ENCODE measurements at places on chromosomes 6 and 20.

DNA sequence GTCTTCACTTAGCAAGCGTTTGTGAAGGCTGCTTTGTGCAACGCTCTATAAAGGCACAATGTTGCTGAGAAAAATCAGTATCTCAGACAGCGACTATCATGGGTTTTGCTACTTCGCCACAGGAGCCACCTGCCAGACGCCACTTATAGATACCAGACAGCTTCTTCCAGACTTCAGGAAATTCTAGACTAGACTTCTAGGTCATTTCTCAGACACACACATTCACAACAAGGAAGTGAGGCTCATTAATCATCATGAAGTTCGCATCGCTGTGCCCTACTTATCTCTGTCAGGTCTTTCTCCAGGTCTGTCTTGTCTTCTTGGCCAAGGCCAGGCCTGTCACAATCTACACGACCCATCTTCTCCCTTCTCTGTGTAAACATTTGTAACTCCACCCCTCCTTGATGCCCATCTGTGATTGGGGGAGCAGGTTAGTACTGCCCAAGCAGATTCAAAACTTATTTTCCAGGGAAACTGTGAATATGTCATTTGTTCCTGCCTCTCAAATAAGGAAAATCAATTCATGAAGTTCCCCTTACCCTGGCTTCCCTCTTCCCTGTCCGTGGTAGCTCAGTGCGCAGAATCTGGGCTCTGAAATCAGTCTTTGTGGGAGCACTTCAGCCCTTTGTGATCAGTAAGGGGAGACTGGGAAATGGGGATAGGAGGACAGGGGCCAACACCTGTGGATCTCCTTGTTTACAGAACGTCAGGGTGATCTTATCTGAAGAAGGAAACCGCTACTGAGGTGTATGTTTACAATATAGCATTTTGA, 115.5 kb downstream of the TNFAIP3 start:
- DNase-seq = no peak

DNA sequence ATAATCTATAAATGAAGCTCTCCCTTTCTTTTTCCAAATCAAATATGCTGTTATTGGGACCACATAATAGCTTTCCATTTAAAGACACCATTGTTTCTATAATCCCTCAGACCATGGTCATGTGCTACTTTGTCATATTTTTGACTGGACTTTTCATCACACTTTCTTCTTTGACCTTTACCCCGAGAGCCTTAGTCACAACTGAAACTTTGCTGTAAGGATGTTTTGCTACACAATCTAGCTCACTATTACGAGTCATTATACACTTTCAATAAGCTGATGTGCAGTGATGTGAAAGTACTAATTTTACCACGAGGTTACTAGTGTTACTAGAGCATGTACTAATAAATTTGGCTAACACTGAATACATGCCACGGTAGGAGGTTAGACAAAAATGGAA, 367.2 kb upstream of the RUNX2 start:
- no peak for DNase-seq

DNA sequence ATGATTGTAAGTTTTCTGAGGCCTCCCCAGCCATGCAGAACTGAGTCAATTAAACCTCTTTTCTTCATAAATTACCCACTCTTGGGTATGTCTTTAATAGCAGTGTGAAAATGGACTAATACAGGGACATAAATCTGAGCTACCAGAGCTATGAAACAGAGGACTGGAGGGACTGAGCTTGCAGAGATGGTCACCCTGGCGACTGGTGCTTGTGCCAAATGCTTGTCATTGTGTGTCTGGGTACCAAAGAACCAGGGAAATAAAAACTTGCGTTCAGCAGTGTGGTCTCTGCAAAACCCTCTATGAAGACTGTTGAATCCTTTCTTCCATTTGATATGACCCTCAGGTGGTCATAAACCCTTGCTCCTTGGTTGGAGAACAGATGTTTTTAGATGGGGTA, 105.1 kb upstream of the PRL start:
- DNase-seq = no peak

DNA sequence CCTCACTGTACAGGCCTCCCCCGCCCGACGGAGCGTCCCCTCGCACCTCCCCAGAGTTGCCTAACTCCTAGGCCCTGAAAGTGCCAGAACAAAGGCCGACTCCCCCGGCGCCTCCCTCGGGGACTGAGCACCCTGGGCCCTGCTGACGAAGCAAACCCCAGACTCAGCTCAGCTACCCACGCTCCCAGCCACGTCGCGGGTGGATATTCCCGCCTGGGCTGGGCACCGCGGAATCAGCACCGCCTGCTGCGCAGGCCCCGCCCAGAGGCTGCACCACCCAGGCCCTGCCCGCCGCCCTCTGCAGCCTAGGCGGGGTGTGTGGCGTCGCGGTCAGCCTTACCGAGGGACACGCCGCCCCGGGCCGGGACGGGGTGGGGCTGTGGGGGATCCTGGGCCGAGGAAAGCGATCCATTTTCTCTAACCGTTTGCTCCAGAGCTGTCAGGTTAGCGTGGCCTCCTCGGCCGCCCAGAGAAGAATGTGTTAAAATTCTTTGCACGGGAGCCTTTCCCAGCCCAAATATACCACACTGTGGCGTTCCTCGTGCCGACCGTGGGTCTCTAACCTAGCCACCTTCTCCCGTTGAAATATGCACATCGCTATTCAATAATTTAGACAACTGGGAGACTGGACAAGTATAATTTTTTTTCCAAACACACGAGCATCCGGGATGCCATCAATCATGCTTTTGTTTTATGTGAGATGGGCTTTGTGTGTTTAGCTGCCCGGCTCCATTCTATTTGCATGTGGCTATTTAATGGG, 31.4 kb downstream of the TFAP2A start:
- no peak for DNase-seq

DNA sequence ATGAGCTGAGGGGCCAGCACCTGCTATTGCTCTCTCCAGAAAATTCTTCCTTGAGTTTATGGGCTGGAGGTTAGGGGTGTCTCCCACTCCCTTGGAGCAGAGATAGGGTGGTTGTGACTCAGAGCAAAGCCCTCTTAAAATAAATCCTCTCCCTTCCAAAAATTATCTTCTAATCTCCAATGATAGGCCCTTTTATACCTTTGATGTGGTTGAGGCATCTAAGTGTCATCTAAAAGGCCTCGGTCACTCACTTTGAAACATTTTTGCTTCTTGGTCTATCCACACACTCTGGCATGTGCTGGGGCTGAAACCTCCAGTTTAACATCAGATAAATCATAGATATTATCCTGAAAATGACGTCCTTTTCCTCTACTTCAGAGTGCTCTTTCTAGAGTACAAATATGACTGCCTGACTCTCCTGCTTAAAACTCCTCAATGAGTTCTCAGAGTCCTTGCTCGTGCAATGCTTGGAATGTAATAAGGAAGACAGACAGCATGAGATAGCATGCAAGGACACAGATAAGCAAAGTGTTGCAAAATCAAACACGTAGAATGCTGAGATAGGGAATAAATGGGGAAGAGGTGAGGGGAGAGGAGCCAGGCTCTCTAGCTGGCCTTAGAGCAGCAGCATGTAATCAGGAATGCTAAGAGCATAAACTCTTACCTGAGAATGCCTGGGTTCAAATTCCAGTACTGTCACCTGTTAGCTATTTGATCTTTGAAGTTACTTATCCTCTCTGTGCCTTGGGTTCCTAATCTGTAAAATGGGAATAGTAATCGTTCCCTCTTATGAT, 374.1 kb upstream of the CITED2 start:
- DNase-seq = no peak

DNA sequence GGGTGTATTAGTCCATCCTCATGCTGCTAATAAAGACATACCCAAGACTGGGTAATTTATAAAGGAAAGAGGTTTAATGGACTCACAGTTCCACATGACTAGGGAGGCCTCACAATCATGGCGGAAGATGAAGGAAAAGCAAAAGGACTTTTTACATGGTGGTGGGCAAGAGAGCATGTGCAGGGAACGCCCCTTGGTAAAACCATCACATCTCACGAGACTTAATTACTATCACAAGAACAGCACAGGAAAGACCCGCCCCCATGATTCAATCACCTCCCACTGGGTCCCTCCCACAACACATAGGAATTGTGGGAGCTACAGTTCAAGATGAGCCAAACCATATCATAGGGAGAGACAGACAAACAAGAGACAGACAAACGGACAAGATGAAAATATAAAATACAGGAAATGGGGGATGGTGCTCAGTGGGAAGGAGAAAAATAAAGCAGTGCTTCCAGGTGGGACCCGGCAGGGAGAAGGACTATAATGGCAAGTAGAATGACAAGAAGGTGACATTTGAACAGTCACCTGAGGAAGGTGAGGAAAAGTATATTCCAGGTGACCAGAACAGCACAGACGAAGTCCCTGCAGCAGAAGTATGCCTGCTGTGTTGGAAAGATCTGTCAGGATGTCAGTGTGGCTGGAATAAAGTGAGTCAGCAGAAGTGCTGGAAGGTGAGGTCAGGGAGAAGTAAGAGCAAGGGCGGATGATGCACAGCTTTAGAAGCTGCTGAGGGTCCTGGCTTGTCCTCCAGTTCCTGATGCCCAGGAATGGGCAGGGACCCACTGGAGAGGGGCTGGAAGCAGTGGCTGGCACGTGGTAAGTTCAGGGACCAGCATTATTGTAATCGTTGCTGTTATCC, 61.1 kb downstream of the SLC2A10 start:
- no peak for DNase-seq

GRCh38 chr20:63943808-63944077, 12.5 kb downstream of the UCKL1 start:
- DNase-seq = no peak

GRCh38 chr6:156410649-156411048, 366.5 kb upstream of the ARID1B start:
- DNase-seq = no peak

GRCh38 chr6:83613378-83613777, 95.5 kb downstream of the SNAP91 start:
- DNase-seq = no peak

GRCh38 chr6:14635934-14636591, 518.5 kb downstream of the CD83 start:
- DNase-seq = no peak

- no peak for DNase-seq
Measured at GRCh38 chr20:22001886-22002285, 296.4 kb downstream of the PAX1 start.

GRCh38 chr20:47493963-47494293, 7.8 kb upstream of the NCOA3 start:
- DNase-seq = no peak

DNA sequence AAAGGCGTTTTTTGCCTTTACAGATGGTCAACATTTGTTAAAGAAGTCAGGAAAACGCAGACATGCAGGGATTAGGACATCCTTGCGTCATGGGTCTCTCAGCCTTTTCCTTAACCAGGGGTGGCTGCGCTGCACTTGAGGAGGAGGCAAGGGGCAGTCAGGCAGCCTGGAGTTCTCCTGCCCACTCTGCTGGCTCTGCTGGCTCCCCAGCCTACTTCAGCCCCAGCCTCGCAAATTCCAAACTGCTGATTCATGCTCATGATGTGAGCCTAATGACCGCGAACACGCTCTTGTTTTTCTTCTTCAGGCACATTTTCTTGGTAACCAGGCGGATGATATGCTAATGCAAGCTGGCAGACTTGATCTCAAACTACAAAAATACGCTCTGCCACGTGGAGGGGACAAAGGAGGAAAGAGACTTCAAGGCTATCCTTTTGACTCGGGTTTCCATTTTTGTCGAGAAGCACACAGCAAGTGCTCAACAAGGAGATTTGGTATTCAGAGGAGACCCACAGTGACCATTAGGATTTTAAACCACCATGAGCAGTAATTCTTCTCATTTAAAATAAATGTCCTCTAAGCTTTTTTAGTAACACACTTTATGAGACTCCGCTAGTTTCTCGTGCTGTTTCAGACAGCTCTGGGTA, 290.3 kb upstream of the STXBP5 start:
- DNase-seq = peak; percentile 82

DNA sequence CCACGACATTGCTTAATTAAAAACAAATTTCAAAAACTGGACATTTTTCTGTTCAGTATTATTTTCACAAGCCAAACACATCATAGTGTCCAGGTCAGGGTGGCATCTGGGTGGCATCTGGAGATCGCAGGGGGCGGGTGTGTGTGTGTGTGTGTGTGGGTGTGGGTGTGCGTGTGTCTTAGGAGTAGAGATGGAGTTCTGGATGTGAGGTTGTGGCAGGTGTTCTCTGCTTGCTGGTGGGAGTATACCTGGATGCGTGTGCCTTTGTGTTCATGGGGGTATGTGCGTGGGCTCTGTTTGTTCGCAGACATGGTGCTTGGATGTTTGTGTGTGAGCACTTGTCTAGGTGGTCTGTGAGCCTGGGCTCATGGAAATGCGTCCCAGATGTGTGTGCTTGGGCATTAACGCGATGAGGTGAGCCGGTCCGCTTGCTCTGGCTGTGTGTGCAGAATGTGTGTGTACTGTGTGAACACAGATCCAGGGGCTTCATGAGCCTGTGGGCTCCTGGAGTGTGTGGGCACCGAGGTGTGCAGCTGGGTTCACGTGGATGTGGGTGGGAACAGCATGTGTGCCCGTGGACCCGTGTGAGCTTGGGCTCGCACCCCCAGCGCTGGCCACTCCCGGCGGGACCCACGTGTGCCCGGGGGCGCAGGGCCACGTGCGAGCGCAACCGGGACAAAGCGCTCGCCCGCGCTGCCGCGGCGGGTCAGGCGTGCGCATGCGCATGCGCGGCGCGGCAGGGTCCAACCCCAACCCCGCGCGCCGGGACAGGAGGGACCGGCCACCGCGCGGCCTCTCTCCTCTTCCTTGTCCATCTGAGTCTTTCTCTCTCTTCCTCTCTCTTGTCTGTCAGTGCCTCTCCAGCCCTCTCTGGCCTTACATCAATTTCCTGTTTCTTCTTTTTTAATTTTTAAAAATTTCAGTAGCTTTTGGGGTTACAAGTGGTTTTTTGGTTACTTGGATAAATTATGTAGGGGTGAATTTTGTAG, 60.4 kb downstream of the SRC start:
- DNase-seq = no peak

- DNase-seq = no peak
Measured at GRCh38 chr20:44069203-44070011, 117.6 kb downstream of the JPH2 start.

DNA sequence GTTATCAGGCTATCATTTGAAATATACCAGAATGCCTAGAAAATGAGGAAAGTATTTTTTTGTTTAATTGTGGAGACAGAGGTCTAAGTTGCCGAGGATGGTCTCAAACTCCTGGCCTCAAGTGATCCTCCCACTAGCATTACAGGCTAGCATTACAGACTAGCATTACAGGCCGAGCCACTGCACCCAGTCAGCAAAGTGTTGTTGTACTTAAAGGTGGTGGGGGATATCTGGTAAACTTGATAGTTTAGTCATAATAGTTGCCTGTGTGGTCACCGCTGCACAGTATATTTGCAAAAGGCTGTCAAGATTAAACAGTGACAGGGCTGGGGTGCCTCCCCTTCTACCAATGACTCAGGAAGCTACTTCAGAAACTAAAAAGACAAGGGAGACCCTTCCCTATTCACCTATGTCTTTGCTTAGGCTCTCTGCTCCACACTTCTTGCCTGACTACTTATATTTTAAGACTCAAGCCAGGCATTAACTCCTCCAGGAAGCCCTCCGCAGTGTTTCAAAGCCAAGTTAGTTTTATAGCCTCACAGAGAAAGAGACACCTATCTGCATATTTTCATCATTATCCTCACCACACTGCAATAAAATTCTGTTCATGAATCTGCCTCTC, 3.1 kb upstream of the AKIRIN2 start:
- DNase-seq = no peak

- DNase-seq = no peak
Measured at GRCh38 chr6:76681781-76682180, 609.3 kb upstream of the IMPG1 start.

All from sigmoid colon (tissue), 7 donors.